Activated CD4-positive, alpha-beta T cell treated with anti-CD3 and anti-CD28 coated beads, Interleukin-2, Interleukin-6, amounts not matched to agents 100 ng/mL and 50 ng/mL, durations not matched to agents 16 hours and 8 hours (primary cell): ENCODE measurements at places on chromosomes 1 and 21.
A peak's percentile ranks its signal among the peaks of the same experiment; 100 is the strongest.

- DNase-seq = no peak
These were observed 97.8 kb downstream of the EBNA1BP2 start for GRCh38 chr1:43074244-43074643.

- DNase-seq = peak; percentile 84
These were observed 699 bp downstream of the MAP3K6 start for GRCh38 chr1:27366113-27366410.

- no peak for DNase-seq
These were observed 4.3 kb upstream of the ERI3 start for GRCh38 chr1:44359234-44359935.

DNA sequence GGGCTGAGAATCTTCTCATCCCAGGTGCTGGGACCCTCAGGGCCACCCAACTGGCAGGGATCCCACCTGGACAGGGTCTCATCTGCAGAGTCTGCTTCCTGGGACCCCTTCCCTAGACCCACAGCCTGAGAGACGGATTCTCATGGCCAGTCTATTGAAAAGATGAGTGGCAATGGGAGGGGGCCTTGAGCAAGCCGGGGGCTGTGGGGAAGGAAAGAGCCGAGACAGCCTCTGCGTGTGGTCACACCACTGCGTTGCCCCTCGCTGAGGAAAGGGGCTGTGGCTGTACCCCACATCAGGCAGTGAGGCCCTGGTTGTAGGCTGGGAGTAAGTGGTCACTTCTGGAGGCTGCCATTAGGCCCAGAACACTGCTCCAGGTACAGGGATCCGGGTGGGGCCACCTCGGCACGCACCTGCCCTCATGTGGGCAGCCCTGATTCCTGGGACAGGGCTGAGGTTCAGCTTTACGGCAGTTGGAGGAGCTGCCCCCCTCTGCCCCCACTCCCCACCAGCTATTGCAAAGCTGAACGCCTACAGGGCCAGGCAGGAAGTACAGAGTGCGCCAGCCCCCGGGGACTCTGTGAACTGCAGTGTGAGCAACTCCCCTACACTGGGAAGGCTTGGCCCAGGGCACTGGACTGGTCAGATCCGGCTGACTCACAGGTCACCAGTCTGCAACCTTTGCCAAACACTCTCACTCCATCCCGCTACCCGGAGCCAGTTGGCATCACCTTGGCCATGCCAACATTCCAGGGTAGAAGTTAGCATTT is 106.9 kb downstream of the RIPK4 start:
- no peak for DNase-seq

DNA sequence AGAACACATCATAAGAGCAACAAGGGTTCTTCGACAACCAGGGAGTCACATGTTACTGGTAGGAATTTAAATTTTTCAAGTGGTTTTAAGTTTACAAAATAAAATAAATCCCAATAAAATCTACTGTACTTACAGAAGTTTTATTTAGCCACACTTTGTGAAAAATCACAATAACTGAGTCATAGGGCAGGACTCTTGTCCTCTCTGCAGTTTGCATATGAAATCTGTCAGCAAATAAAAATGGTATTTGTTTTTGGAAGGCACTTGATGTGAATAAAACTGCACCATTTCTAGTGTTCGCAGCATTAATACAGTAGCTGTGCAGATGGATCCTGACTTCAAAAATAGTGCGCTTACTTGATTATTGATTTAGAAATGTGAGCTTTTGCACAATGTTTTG is 150.4 kb downstream of the LBR start:
- DNase-seq = no peak

- no peak for DNase-seq
These were observed 118.9 kb downstream of the SLC44A5 start for GRCh38 chr1:75492011-75492410.

- DNase-seq = no peak
These were observed 1.9 kb upstream of the SLC27A3 start for GRCh38 chr1:153773096-153773921.

DNA sequence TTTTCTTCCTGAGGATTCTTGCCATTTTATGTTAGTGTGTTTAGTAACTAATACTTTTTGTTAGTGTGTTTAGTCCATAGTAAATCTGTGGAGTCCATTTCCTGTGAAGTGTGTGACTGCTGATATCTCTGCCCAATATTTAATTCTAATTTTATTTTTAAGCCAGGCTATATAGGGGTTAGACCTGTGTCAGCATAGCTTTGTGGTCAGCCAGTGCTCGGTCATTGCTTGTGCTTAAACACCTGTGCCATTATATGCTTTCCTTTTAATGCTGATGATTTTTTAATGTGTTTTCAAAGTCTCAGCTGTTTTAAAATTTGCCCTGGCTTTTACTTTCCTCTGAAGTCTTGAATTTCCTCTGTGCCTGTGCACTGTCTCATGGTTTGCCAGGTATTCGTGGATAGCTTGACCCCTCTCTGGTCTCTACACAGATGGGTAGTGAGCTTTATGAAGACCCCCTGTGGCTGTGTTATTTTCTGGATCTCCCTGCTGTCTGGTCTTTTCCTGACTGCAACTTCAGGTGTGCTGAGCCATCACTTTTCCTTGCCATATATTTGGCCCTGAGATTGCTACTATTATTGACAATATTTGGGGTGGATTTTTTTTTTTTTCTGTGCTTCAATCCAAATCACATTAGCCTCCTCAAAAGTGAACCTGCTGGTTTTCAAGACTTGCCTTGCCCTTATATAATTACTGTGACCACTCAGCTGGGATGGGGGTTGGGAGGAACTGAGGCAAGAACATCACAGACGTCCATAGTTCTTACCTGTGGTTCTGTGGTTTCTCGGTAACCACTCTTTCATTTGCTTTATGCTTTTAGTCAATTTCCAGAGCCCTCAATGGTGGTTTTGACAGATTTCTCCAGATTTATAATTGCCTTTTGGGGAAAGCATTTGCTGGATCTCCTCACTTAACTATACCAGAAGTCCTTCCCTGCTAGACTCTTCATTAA is 59.6 kb downstream of the RPS6KC1 start:
- DNase-seq = peak; percentile 10

GRCh38 chr1:47883963-47884362 is 113.2 kb downstream of the TRABD2B start:
- no peak for DNase-seq

GRCh38 chr21:35400233-35400939 is 351.3 kb upstream of the RUNX1 start:
- peak; percentile 61 for DNase-seq

DNA sequence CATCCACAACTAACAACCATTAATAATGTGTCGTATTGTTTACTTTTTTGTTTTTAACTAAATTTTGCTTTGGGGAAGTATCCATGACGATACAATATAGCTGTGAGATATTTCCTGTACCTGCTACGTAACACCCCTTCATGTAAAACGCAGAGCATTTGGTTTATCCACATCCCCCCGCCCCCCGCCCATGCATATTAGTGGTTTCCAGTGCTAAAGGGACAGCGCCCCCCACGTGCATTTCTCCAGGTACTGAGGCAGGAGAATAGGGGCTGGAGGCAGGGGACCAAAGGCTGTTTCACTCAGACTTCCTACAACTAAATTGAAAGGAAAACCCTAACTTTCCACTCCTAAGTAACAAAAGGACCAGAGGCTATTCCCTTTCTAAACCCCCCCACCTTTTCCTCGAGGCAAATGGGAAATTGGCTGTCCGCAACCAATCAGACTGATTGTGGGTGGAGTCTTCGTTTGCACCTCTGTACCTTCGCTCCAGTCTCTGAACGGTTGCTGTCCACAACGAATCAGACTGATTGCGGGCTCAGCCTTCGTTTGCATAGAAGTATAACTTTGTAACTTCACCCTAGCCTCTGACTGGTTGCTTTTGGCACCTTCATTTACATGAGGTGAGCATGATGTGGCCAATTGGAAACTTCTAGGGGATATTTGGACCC is 12.2 kb upstream of the RIPK4 start:
- no peak for DNase-seq

GRCh38 chr1:19312782-19313635 is 883 bp downstream of the SLC66A1 start:
- peak; percentile 25 for DNase-seq

DNA sequence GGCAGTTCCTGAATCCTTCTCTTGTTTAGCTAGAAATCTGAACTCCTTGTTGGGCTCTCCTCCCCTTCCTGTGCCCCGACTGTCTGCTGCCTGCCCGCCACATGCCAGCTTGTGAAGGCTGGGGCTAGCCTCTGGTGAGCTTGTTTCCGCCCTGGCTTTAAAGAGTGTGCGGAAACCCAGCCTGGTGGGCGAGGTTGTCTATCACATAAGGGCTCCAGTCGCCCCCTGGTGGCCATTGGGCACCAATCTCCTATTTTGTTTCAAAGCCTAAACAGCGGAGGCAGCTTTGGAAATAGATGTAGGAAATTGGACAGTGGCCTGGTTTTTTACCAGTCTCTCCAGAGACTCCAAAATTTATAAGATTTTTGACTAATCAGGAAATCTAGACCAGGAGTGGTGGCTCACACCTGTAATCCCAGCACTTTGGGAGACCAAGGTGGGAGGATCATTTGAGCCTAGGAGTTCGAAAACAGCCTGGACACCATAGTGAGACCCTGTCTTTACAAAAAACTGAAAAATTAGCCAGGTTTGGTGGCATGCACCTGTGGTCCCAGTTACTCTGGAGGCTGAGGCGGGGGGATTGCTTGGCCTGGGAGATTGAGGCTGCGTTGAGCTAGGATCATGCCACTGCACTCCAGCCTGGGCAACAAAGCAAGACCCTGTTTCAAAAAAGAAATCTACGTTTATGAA is 9.8 kb downstream of the ATP8B2 start:
- DNase-seq = peak; percentile 94

DNA sequence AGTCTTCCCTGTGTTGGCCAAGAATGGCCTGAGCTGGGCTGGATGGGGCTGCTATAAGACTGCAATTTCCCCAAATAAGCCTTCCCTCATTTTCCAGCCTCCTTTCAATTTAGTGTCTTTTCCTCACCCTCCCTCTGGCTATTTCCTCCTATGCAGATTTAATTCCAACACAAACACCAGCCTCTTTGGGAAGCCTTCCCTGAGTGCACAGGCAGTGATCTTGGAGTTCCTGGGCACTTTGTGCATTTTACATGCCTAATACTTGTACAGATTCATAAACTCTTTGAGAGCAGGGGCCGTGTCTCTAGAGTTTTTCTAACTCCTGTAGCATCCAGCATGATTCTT is 91.1 kb upstream of the TLR5 start:
- DNase-seq = no peak

GRCh38 chr1:77542813-77543420 is 139.5 kb downstream of the ZZZ3 start:
- no peak for DNase-seq

DNA sequence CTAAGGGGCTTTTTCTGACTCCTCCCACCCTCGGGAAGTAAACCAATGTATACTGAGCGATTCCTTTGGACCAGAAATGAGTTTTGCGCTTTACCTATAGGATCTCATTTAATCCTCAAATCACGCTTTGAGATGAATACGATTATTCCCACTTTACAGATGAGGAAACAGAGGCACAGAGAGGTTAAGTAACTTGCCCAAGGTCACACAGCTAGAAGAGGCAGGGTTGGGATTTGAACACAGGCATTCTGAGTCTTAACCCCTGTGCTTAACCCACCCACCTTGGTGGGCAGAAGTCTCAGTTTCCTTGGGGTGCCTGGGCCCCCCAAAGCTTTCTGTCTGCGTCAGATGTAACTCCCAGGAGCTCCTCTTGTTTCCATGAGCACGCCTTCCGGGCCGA is 85.8 kb upstream of the ACTL8 start:
- no peak for DNase-seq

- DNase-seq = no peak
These were observed 18.6 kb downstream of the PTAFR start for GRCh38 chr1:28157894-28158293.

GRCh38 chr1:54857746-54858561 is 29.0 kb downstream of the DHCR24 start:
- DNase-seq = no peak

- DNase-seq = peak; percentile 52
These were observed 82.2 kb upstream of the ABCD3 start for GRCh38 chr1:94335950-94336349.

- DNase-seq = no peak
These were observed 16.4 kb downstream of the IFNGR2 start for GRCh38 chr21:33419538-33420123.

- DNase-seq = peak; percentile 66
These were observed 9.3 kb downstream of the ARL8A start for GRCh38 chr1:202135221-202135721.

DNA sequence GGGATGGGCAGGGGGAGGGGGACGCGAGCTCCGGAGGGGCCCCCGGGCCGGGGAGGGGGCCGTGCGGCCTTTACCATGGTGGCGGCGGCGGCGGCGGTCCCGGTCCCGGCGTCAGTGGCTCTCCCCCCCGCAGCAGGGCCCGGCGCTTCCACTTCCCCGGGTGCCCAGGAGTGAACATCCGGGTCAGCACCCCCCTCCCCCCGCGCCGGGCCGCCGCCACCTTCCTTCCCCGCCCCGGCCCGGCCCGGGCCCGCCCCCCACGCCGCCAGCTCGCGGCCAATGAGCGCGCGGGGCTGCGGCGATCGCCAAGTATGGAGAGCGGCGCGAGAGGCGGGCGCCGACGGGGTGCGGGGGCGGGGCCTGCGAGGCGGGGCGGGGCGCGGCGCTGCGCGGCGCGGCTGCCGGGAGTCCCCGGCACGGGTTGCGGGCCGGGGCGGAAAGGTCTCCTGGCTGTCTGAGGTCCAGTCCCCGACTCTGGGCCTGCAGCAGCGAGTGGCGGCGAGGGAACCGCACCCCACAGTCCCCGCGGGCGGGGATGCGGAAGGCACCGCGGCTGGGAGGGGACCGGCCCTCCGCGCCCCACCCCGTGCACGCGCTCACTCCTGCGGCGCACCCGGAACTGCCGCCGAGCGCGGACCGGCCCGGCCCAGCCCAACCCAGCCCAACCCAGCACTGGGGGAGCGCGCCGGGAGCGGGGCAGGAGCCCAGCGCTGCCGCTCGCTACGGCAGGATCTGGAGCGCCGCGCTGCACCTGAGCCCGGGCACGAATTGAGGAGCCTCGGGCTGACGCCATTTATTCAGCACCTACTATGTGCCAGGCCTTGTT is at the start of gene CAPZB:
CAPZB (minus strand) TSS at position 178 of the 826 bp plus-strand sequence; CDS start at position 77, 101 bp downstream.
- peak; percentile 96 for DNase-seq

- no peak for DNase-seq
These were observed 36.1 kb downstream of the L1TD1 start for GRCh38 chr1:62230718-62231117.
